ENCODE measurements at places on chromosomes 16 and 17. TPM values are rescaled to one million over a fixed set of nuclear protein-coding genes. Genes with fewer than 3 reads are reported as not detected.

- H3K4me1 ChIP-seq = peaks cover 6% of the 10 kb centered on the region
- DNase-seq = no peak
- H3K36me3 ChIP-seq = peaks cover 32% of the 10 kb centered on the region
- H3K4me3 ChIP-seq = no peak overlapping the region
These were observed 22.4 kb downstream of the MIS12 start for GRCh38 chr17:5508810-5509209.

- H3K27ac ChIP-seq = no peak overlapping the region
- no peaks in the 10 kb centered on the region for H3K36me3 ChIP-seq
- DNase-seq = no peak
- no peaks in the 10 kb centered on the region for H3K4me1 ChIP-seq
- H3K4me3 ChIP-seq = no peak overlapping the region
These were observed 206.5 kb upstream of the CDH5 start for GRCh38 chr16:66159987-66160386.

DNA sequence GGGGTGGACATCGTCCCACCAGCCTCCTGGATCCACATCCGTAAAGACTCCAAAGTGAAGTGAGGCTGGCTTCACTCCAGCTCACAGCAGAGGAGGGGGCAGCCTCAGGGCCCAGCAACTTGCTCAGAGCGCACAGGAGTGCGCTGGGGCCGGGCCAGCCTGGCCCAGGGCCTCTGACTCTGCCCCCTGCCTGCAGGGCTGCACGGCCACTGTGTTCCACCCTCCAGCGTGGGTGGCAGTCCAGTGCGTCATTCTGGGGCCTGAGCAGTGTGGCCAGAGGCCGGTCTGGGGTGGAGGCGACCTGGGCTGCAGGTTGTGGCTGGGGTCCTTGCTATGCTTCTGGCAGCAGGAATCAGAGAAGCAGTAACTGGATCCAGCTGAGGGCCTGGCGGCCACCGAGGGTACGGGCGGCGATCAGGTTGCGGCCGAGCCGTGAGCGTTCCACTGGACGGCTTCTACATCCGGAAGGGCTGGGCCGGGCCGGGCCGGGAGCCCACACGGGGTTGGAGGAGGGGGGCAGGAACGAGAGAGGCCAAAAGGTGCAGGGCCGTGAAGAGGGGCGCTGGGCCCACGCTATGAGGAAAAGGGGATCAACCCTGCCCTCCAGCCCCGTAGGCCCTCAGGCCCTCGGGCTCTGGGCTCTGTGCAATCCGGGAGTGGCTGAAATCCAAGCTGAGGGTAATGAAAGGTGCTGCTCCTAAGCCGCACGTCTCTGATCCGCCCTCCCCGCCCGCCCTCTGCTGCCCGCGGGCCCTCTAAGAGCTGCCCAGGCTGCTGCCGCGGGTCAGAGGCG lies at the start of gene FSCN2:
FSCN2 (plus strand) TSS at position 787 of the 793 bp plus-strand sequence. CDS start 155 bp downstream, outside the sequence.
- H3K27me3 ChIP-seq = peaks cover 25% of the 10 kb centered on the region
- no peak within 1 kb of the TSS for H3K4me3 ChIP-seq
- peaks cover 8% of the 10 kb centered on the region for H3K4me1 ChIP-seq
- H3K36me3 ChIP-seq = no peaks in the 10 kb centered on the region
- no peak within 1 kb of the TSS for H3K27ac ChIP-seq

GRCh38 chr17:64016974-64017373 lies 3.5 kb downstream of the ICAM2 start:
- H3K27me3 ChIP-seq = no peaks in the 10 kb centered on the region
- H3K4me1 ChIP-seq = peaks cover 78% of the 10 kb centered on the region

DNA sequence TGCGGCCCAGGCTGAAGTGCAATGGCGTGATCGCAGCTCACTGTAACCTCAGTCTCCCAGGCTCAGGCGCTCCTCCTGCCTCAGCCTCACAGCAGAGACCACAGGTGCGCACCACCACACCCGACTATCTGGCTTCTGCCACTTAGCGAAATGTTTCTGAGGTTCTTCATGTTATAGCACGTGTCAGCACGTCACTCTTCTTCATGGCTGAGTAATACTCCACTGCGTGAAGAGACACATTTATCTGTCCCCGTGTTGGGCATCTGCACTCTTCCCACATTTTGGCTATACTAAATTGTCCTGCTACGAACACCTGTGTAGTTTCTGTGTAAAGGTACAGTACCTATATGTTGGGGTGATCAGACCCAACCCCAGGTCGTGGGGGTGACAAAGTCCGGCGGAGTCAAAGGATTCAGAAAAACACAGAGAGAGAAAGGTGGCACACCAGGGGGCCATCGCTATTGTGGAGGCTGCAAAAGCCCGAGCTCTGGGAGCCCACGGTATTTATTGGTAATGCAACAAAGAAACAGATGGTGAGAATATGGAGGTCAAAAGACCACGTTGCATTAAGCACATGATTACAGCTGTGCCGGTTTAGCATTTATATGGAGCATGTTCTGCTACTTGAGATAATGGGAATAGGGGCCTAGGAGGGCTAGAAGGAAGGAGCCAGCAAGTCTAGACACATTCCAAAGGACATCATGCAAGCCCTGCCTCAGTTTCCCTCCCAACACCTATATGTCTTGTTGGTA lies 851 bp upstream of the DPEP1 start:
- no peaks in the 10 kb centered on the region for H3K4me1 ChIP-seq
- no peak overlapping the region for H3K27ac ChIP-seq
- no peak overlapping the region for H3K4me3 ChIP-seq
- no peak for DNase-seq
- H3K36me3 ChIP-seq = no peaks in the 10 kb centered on the region

- H3K27me3 ChIP-seq = no peaks in the 10 kb centered on the region
- no peak for DNase-seq
- no peak overlapping the region for H3K4me3 ChIP-seq
- H3K36me3 ChIP-seq = no peaks in the 10 kb centered on the region
- no peak overlapping the region for H3K27ac ChIP-seq
These were observed 89.4 kb downstream of the YPEL2 start for GRCh38 chr17:59420901-59421300.

GRCh38 chr16:66703406-66704215 lies 7.1 kb upstream of the CMTM4 start:
- no peak for DNase-seq
- H3K27ac ChIP-seq = no peak overlapping the region

- H3K27ac ChIP-seq = peak overlapping the region; percentile 61
- peak; percentile 82 for DNase-seq
- peaks cover 11% of the 10 kb centered on the region for H3K4me1 ChIP-seq
- no peaks in the 10 kb centered on the region for H3K27me3 ChIP-seq
These were observed 588 bp downstream of the APRT start for GRCh38 chr16:88810912-88811768.

GRCh38 chr16:19282101-19282500 lies 3.4 kb upstream of the CLEC19A start:
- H3K4me1 ChIP-seq = no peaks in the 10 kb centered on the region
- no peaks in the 10 kb centered on the region for H3K27me3 ChIP-seq
- no peak for DNase-seq
- no peak overlapping the region for H3K27ac ChIP-seq

GRCh38 chr17:8013731-8014557 lies 11.5 kb downstream of the GUCY2D start:
- peaks cover 27% of the 10 kb centered on the region for H3K4me1 ChIP-seq
- no peak for DNase-seq
- no peaks in the 10 kb centered on the region for H3K36me3 ChIP-seq
- no peak overlapping the region for H3K27ac ChIP-seq

C16orf78 gene
- not detected for total RNA-seq

KCNJ2 gene
- not detected for total RNA-seq

TNS4 gene
- not detected for total RNA-seq

RAB26 gene
- 0.62 TPM for total RNA-seq

BPTF gene
- total RNA-seq = 390 TPM

KRTAP4-3 gene
- total RNA-seq = not detected

NUTF2 gene
- 50.1 TPM for total RNA-seq

SPNS2 gene
- 0.66 TPM for total RNA-seq

RANGRF gene
- total RNA-seq = 48.8 TPM

Measured in B cell (primary cell).